Activated CD8-positive, alpha-beta memory T cell treated with anti-CD3 and anti-CD28 coated beads for 1 hour (primary cell): ENCODE measurements at places on chromosomes 6 and 20.

DNA sequence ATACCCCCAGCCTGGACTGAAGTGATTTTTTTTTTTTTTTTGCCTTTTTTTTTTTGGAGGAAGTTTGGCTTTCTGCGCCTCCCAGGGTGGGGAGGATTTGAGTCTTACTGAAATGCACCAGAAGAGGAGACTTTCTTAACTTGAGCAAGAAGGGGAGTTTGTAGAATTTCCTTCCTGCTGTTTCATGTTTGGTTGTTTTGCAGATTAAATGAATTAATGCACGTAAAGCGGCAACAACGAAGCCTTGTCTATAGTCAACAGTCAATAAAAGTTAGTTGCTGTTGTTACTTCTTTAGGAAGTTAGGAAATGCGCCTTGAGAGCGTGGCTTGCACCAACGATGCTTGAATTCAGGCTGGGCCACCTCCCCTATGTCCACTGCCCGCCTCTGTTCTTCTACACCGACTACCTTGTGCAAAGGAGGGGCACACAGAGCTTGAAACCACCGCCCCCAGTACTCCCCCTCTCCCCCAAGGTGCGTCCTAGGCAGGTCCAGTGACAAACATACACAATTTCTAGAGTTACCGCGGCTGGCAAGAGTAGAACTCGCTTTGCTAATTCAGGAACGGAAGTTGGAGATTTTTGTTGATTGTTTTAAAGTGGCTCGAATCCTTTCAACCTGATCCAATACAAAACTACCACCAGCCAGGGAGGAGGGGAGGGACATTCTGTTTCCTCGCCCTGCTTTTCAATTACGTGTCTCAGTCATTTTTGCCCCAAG lies 830 bp upstream of the CYP24A1 start:
- no peak for DNase-seq

DNA sequence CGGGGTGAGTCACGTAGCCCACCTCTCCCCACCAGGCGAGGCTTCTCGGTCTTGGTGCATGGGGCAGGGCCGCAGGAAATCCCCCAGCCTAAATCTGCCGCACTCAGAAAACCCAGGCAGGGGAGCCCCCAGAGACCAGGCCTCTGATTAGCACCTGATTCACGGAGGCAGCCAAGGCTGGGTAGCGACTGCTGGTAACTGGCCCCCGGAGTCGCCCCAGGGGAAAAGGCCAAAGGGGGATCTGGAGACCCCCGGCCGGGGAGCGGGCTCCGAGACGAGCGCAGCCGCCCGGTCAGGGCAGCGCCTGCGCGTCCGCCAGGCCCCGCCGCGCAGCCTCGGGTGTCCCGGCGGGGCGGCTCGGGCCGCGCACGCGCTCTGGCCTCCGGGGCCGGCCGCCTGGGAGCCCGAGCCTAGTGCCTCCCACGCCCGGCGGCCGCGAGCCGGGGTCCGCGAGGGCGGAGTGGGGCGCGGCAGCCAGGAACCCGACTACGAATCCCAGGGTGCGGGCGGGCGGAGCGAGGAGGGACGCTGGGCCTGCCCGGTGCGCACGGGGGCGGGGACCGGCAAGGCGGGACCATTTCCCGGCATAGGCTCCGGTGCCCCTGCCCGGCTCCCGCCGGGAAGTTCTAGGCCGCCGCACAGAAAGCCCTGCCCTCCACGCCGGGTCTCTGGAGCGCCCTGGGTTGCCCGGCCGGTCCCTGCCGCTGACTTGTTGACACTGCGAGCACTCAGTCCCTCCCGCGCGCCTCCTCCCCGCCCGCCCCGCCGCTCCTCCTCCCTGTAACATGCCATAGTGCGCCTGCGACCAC lies at the start of gene DUSP22:
TSS of gene DUSP22 (plus strand) at position 791 of the 809 bp plus-strand sequence. CDS start 53 bp downstream, outside the sequence.
- DNase-seq: peak; percentile 67

DNA sequence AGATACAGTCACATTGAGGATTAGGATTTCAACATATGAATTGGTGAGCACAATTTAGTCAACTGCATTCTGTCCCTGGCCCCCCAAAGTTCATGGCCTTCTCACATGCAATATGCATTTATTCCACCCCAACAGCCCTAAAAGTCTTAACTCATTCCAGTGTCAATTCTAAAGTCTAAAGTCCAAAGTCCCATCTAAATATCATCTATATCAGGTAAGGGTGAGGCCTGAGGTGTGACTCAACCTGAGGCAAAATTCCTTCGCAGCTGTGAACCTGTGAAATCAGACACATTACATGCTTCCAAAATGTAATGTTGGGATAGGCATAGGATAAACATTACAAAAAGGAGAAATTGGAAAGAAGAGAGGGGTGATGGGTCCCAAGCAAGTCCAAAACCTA lies 27.8 kb downstream of the CLIC5 start:
- no peak for DNase-seq

DNA sequence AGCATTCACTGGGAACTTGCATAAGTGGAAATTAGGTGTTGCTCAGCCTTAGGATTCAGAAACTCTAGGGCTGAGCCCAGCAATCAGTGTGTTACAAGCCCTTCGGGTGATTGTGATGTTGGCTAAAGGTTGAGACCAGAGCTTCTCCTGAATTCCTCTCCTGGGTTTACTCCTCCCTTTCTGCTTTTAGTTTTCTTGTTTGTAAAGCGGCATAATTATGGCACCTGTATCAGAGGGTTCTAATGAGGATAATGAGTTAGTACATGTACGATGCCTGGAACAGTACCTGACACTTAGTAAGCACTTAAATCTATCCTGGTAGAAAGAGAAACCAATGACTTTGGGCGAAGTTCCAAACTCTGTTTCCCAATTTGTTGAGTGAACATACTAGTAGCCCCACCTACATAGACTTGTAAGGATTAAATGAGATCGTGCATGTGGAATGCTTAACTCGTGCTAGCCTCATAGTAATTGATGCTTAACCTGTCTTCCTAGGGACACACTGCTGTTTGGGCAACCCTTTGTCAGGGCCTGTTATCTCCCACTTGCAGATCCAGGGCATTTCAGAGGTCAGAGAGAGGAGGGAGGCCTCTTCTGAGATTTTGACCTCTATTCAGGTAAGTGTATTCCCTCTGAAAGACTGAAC lies 932 bp upstream of the EZR start:
- no peak for DNase-seq

- DNase-seq: no peak
These were observed 6.4 kb downstream of the FGD2 start for GRCh38 chr6:37011656-37012378.

DNA sequence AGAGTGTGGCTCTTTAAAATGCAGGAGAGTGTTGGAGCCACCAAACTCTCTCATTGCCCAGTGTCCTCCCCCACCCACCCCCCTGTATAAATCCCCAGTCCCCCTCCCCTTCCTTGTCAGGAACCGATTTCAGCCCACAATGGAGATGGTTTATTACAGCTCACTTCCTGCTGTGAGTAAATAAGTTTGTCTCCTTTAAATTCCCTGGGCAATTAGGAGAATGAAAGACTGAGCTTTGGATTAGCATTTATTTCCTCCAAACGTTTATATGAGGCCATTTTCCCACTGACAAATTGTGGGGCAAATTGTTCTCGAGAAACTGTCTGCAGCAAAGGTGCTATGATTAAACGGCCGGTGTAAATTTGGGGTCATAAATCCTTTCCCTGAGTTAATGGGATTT lies 128.8 kb downstream of the DHX35 start:
- no peak for DNase-seq

- no peak for DNase-seq
These were observed 579 bp upstream of the BPHL start for GRCh38 chr6:3117912-3118352.

DNA sequence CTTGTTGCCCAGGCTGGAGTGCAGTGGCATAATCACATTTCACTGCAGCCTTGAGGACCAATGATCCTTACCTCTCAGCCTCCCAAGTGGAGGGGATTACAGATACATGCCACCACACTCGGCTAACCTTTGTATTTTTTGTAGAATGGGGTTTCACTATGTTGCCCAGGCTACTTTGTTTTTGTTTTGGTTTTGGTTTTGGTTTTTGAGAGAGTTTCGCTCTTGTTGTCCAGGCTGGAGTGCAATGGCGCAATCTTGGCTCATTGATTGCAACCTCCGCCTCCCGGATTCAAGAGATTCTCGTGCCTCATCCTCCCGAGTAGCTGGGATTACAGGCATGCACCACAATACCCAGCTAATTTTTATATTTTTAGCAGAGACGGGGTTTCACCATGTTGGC lies 105.5 kb downstream of the BMP7 start:
- DNase-seq: no peak
